Mucosa of descending colon (tissue), 3 donors: ENCODE measurements at places on chromosomes 2 and 18. TPM values are rescaled to one million over a fixed set of nuclear protein-coding genes. Genes with fewer than 3 reads are reported as not detected.

DNA sequence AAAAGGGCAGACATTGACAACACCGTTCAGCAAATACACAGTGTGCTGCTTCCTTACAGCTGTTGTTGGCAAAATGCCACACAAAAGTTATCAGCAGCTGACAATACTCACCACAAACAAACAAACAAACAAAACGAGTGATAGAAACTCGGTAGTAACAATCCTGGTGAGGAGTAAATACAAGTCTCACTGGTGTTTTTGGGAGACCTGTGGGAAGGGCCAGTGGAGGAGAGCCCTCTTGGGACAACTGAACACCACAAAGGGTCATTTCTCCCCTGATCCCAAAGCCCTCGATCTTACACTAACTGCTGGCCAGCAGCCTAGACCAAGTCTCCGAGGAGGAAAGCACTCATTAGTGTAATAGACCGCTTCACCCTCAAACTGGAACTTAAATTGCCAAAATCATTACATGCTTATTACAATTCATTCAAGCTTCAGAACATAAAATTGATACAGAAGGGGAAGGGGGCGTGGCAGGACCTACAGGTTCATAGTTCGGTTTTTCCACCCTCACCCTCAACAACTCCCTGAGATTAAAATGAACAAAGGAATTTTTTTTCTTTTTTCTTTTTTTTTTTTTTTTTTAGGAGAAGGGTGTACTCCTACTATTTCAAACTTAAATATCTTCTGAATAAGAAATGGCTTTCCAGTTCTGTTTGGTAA lies 5.0 kb downstream of the AP1S3 start:
- no peak for DNase-seq

DNA sequence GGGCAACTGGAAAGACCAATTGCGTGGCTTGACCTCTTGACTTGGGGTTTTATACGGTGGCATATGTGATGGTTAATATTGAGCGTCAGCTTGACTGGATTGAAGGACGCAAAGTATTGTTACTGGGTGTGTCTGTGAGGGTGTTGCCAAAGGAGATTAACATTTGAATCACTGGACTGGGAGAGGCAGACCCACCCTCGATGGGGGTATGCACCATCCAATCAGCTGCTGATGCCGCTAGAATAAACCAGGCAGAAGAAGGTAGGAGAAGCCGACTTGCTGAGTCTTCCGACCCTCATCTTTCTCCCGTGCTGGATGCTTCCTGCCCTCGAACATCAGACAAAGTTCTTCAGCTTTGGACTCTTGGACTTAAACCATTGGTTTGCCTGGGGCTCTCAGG lies 34.2 kb upstream of the YPEL5 start:
- DNase-seq = no peak

DNA sequence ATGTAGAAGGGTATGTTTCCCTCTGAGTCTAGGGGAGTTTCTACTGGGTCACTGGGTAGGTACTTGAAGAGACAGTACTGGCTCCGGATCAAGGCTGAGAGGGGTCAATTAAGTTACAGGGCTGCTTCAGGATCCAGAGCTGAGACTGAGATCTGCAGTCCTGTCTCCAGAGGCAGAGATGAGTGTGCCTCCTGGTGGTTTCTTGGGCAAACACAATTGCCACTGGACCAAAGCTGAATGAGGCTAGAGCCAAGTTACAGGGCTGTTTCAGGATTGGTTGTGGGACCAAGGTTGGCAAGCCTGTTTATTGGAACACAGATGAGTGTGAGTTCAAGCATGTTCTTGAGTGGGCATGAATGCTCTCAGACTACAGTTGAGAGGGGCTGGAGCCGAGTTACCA lies 157.9 kb downstream of the ADCYAP1 start:
- no peak for DNase-seq

Gene PROKR1
- total RNA-seq = 0.73 TPM

Gene FLACC1
- total RNA-seq = 0.93 TPM

GRCh38 chr18:36459203-36459602 lies 161.7 kb downstream of the FHOD3 start:
- DNase-seq = no peak

Gene EMILIN1
- 12.1 TPM for total RNA-seq

DNA sequence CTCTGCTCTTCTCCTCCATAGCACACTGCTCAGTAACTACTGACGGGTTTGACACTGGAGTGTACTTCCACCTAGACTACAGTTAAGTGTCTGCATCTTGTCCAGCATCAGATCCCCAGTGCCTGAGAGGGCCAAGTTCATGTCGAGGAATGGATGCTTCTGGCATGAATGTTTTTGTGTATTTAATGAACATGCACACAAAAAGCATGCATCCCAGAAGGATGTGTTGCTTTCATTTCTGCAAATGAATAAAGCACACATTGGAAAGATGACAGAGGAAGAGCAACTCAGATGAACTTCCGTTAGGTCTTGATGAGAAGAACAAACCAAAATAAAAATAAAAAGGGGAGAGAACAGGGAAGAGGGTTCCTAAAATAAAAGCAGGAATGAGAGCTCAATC lies 27.9 kb downstream of the C2orf49 start:
- DNase-seq = no peak

GRCh38 chr18:48850822-48851598 lies 99.8 kb downstream of the SMAD7 start:
- no peak for DNase-seq

- DNase-seq = no peak
These were observed 298.2 kb upstream of the CHST9 start for GRCh38 chr18:27483276-27483675.

- no peak for DNase-seq
These were observed 62.4 kb downstream of the PPP1R1C start for GRCh38 chr2:182048088-182048487.

Gene RFTN2
- total RNA-seq = 1.9 TPM

- peak; percentile 41 for DNase-seq
These were observed 77.2 kb upstream of the NFU1 start for GRCh38 chr2:69514406-69514805.

- no peak for DNase-seq
These were observed 231.3 kb downstream of the ZRANB3 start for GRCh38 chr2:135299658-135300244.

DNA sequence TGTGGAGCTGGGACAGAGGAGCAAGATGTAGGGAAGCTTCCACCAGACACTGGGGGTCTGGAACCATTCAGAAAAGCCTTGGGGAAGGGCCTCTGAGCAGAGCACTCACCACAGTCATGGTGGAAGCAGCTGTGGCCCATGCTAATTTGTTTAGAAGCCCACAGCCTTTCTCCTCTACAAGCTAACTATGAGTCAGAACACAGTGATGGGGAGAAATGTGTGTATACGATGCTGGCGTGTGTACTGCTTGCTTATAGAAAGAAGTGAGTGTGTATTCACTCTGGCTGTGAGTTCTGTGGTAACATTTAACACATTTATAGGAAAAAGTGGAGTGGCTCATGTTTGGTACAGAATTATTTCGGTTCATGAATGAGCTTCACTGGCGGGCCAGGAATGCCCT lies 157.0 kb upstream of the ACAA2 start:
- no peak for DNase-seq

GRCh38 chr2:20448977-20449306 lies 2.1 kb downstream of the RHOB start:
- DNase-seq = no peak

GRCh38 chr2:118322406-118322805 lies 234.1 kb downstream of the INSIG2 start:
- DNase-seq = no peak

Gene DSC2
- 222 TPM for total RNA-seq

Gene FSIP2
- 8.3 TPM for total RNA-seq

DNA sequence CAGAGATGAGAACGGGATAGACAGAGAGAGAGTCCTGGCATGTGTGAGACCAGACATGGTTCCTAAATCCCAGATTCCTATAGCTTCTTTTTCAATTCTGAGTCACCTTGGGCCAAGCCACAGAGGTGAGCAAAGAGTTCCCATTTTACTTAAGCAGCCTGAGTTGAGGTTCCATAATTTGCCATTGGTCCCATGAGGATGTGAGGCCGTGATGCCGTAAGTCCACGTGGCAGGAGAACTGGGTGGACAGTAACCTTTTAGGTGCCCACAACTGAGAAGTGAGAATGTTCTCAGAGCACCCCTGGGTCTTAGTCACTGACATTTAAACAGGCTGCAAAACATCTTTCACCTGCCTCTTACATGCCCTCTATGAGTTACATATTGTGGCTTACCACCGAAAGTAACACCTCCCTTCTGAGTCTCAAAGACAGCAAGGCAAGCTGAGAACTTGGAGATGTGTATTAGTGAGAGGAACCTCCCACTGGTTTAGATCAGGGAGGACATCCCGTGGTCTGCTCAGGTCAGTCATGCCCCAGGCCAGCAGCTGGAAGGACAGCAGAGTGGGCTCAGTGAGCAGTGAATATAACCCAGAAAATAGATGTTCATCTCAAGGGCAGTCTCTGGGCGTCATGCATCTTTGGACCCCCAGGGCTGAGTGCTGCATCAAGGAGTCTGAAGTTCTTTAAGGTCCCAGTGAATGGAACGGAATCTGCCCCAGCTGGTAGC lies 127.9 kb upstream of the LGALSL start:
- DNase-seq = no peak

- DNase-seq = no peak
These were observed 351.9 kb downstream of the CDH2 start for GRCh38 chr18:27824841-27825681.

GRCh38 chr2:234344012-234344411 lies 152.9 kb downstream of the ARL4C start:
- DNase-seq = no peak

DNA sequence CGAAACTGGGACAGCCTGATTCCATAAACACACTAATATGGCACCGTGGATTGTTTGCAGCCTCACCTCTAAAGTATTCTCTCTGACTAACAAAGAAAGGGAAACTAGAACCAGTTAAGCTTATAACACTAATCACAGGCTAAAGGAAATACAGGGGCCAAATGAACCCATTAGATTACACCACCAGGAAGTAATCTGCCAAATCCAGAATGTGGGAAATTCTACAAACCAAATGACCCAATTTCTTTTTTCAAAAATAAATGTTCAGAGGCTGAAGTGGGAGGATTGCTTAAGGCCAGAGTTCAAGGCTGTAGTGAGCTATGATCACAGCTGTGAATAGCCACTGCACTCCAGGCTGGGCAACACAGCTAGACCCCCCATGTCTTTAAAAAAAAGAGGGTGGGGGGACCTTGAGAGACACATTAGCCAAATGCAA lies 1.5 kb upstream of the MPPE1 start:
- DNase-seq = no peak

DNA sequence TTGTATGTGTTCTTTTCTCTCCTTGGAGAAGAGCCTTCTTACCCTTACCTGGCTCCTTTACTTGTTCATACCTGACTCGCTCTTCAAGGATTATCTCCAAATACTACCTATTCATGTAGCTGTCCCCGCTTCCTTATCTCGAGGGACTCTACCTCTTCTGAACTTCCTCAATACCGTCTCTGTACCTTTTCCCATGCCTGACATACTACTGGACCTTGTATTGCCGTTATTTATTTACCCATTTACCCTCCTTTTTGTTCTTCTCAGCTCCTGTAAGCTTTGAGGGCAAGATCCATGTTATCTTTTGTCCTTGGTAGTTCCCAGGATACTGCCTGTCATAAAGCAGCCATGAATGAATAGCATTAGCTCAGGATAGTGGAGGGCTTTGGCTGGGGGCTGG lies 32.5 kb downstream of the KCNS3 start:
- DNase-seq = no peak

Gene LIPT1
- 8.4 TPM for total RNA-seq

DNA sequence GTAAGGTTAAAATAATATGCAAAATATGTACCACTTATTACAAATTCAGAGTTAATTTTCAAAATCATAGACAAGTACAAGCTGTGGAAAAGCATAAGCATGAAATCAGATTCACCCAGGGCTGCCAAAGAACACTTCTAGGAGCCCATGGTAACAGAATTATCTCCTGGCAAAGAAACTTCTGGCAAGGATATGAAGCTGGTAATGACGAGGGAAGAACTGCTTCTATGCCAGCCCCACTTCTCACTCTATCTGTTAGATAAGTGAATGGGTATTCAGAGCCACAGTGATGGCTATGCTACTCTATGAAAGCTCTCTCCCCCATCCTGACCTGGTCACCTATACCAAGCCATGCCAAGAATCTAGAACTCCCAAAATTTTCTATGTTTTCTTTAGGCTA lies 36.9 kb upstream of the PDE1A start:
- DNase-seq = no peak

Gene TEKT4
- not detected for total RNA-seq

Gene EIF4E2
- total RNA-seq = 62.7 TPM

Gene EGR4
- not detected for total RNA-seq

GRCh38 chr2:69237070-69237670 lies 149.9 kb downstream of the GFPT1 start:
- no peak for DNase-seq

Gene CELF4
- 4.4 TPM for total RNA-seq

DNA sequence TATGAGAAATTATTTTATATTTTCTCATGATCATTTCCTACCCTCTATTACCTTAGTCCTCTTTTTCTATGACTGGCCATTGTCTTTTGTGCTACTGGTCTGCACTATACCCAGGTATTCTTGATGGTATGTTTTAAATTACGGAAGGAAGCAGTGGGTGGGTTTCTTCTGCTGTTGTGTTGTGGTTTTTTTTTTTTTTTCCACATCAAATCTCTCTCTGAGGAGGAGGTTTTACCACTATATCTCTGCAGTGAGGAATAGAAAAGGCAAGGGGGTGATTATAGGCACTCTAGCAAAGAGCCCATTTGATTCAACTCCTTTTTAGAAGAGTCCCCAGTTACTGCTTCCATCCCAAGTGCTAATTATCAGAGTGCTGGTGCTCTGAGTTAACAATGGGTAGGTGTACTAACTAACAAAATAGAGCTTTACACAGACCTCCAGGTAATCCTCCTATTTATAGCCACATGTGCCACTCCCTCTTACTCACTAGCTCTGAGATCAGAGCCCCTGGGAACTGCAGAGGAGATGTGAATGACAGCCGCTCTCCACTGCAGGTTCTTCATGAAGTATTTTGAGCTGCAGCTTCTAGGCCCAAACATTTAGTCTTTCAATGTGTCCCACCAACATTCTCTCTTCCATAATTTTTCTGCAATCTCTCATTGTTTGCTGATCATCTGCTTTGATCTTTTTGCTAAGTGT lies 301.6 kb upstream of the GULP1 start:
- DNase-seq = no peak

Gene SULT1C4
- 0.55 TPM for total RNA-seq

- DNase-seq = no peak
These were observed 204.8 kb downstream of the RBM43 start for GRCh38 chr2:151056870-151057269.
